NCI-H2029 treated with DMSO at 0.1 percent for 48 hours (cell line): ENCODE measurements at places on chromosomes 7 and 10.

- no peak for DNase-seq
Observed at GRCh38 chr7:67671006-67671548, 674.4 kb downstream of the TYW1 start.

DNA sequence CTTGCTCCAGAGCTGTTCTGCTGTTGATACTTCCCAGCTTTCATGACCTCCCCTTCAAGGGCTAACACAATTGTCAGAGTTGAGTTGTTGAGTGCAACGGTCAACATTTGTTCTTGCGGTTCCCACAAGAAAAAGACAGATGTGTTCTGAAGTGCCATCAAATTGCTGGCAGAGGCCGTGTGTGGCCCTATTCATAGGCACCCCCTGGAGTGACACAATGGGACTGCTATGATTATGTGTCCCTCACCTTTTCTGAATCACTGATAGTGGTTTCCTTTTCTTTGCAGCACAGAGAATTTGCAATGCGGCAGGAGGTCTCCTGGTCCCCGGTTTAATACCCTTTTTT, 5.8 kb upstream of the IGFBP1 start:
- peak; percentile 71 for DNase-seq

GRCh38 chr10:44908066-44908749, 2.9 kb upstream of the TMEM72 start:
- no peak for DNase-seq

DNA sequence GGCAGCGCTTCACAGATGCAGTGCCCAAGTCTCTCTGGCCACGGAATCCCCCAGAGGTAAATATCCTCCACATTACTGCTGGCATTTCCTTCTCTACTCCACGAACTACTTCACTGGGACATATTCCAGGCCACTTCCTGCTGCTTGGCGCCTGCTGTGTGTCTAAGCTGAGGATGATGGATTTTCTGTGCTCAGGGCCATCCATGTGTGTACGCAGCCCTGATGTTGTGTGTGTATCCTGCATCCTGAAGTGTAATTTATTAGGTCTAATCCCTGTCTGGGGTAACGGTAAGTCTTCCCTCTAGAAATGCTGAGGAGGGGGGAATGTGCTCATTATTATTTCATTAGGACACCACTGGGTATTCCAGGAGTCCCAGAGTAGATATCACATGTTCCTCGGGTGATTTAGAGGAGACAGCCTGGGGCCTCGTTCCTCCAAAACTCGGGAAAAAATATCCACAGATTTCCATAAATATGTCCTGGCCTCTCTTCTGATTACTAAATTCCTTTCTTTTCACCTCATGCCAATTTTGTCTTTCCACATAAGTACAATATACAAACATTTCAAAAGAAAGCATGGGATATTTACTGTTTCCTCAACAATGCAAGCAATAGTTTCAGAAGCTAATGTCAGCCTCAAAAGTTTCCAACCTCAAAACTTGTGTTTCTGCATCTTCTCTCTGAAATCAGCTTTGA, 25.5 kb upstream of the HABP2 start:
- no peak for DNase-seq
